ENCODE measurements at places on chromosomes 6 and 20.

- no peak for DNase-seq
These were observed 155.0 kb downstream of the GJA10 start for GRCh38 chr6:90049295-90049694.

DNA sequence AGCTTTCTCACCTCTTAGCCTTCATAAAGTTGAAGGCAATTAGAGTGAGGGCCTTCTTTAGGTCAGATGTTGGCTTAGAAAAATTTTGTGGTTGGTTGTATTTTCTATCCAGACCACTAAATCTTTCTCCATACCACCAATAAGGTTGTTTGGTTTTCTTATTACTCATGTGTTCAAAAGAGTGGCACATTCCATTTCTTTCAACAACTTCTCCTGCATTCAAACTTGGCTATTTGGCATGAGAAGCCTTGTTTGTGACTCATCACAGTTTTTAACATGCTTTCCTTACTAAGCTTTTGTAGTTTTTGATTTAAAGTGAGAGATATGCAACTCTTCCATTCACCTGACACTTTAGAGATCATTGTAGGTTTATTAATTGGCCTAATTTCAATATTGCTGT, 949.6 kb downstream of the TBC1D32 start:
- DNase-seq = no peak

GRCh38 chr6:108596956-108597355, 36.2 kb downstream of the FOXO3 start:
- no peak for DNase-seq

DNA sequence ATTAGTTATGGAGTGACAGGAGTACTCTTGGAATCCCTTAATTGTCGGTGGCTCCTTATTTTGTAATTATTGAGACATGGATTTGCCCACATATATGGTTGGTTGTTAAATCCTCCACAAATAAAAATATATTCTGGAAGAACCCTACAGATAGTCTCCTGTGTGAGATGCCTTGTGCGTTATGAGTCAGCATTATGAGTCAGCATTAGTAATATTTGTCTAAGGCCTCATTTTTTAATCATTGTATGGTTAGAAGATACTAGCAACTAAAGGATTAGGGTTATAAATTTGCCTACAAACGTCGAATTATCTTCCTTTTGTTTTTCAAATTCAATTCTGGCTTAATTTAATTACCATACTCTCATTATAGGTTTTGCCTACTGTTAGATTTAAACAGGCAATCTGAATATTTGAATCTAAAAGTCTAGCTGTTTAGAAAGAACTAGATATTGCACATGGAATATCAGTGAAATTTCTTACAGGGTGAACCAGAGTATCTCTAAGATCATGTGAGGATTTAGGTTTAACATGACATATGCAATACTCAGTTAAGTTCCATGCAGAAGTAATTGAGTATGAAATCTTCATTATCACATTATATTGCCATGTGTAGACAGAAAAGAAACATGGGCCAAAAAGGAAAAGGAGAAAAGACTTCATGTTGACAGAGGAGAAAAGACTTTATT, 5.9 kb downstream of the C6orf58 start:
- DNase-seq = no peak

GRCh38 chr6:169720207-169720855, 4.0 kb downstream of the PHF10 start:
- no peak for DNase-seq

Measured in sciatic nerve (tissue), 2 donors.